Nucleus accumbens (tissue), 56 donors: ENCODE measurements at places on chromosomes 16 and 17.

GRCh38 chr17:7292194-7292593, 2.2 kb downstream of the YBX2 start:
- no peak for DNase-seq

DNA sequence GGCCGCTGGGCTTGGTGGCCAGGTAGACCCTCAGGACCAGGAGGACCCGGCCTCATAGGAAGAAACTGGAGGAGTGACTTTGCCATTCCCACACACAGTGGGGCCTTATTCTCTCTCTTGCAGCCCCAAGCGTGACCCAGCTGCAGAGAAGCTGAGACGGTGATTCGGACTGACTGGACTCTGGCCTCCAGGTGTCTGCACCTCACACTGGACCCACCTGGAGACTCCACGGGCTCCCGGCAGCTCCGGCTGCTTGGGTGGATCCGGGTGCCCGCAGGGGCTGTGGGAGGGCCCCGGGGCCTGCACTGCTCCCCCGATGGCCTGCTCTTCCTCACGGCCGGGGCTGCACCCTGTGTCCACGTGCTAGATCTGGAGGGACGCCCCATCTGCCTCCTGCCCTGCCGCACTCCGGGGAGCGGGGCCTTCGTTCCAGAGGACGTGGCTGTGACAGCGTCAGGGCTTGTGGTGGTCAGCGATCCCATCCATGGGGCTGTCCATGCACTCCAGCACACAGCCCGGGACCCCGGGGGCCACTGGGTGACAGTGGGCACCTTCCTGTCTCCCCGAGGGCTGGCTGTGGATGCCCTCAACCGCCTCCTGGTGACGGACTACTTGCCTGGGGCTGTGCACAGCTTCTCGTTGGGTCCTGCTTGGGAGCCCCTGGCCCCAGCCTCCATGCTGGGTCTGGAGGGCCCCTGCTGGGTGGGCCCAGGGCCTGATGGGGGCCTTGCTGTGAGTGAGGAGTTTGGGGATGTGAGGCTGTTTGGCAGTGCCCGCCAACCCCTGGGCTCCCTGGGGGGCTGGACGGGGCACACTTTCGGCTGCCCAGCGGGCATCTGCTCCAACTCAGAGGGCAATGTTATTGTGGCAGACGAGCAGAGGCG, 810 bp downstream of the NHLRC4 start:
- no peak for DNase-seq

GRCh38 chr17:21043296-21044232, 753 bp upstream of the USP22 start:
- DNase-seq, result peak; percentile 96

DNA sequence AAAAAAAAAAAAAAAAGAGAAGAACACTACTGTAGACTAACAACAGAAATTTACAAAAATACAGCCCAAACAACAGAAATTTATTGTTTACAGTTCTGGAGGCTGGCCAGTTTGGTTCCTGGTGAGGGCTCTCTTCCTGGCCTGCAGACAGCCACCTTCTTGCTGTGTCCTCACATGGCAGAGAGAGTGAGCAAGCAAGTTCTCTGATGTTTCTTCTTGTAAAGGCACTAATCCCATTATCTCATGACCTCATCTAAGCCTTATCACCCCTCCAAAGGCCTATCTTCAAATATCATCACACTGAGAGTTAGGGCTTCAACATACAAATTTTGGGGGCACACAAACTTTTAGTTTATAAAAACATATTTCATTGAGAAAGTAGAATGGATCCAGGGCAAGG, 7.3 kb downstream of the ARSG start:
- DNase-seq, result no peak

GRCh38 chr16:3022684-3023414, 893 bp downstream of the HCFC1R1 start:
- no peak for DNase-seq

- DNase-seq, result no peak
Observed at GRCh38 chr17:19320876-19321275, 41.6 kb downstream of the B9D1 start.

DNA sequence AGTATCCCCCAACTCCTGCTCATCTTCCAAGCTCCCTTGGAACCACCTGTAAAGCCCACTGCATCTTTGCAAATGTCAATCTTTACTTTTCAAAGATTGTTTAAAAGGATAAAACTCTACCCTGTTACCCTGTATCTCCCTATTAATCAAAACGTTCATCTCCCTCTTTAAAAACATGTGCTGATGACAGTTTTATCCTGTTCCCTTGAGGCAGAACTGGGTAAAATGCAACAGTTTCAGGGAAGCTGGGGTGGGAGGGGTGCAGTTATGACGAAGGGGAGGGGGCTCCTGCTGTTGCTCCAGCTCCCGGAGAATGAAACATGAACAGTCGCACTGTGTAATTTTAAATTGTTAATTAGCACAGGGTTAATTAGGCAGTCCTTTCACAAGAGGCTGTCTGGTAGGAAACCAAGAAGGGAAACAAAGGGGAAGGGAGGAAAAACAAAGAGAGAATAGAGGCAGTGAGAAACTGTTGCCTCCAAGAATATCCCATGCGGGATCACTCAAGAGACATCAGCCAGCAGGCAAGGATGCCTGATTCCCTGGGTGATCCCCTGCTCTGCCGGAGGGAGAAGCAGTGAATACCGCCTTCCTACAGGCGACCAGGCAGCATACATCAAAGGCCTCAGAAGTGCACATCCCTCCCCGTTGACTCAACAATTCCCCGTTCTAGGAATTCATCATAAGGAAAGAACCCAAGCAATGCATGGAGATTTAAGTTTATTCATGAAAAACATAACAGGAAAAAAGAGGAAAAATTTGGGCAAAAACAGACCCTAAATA, 84.2 kb downstream of the ZFHX3 start:
- no peak for DNase-seq

DNA sequence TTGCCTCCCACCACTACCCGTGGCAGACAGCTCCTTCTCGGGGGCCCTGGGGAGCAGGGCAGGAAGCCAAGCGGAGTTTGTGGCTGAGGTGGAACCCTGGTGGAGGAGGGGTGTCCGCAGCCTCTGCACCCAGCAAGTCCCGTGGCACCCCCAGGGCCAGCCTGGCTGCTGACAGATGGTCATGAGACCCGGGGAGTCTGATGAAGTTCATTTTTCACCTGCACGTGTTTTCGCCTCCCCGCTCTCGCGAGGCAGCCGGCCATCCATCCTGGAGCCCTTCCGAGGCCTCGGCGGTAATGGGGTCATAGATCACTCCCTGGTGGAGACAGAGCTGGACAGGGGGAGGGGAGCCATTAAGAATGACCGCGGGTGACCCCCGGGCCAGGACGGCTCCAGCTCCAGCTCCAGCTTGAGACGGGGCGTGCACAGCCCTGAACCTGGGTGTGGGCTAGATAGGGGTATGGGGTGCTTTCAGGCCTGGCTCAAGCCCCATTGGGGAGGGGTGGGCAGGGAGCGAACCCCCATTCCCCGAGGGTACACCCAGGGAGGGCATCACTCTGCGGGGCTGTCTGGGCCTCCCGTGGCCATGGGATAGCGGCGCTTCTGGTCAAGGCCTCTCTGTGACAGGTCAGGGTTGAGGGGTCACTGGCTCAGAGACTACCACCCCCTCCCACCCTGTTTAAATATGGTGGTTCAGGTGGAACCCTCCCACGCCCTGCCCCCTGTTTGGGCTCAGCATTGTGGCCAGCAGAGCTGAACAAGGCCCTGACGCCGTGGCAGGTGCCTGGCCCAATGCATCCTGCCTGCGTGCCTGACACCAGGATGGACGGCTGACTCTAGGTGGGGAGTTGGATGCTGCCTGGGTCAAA, 227.4 kb upstream of the GSE1 start:
- DNase-seq, result no peak

DNA sequence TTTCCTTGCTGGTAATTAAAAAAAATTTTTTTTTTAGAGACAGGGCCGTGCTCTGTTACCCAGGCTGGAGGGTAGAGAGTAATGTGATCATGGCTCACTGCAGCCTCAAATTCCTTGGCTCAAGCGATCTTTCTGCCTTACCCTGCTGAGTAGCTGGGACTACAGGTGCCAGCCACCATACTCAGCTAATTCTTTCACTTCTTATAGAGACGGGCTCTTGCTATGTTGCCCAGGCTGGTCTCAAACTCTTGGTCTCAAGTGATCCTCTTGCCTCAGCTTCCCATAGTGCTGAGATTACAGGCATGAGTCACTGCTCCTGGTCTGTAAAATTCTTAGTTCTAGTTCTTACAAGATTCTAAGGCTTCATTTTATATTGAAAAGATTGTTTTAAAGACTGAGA, 11.1 kb downstream of the SMIM36 start:
- no peak for DNase-seq

DNA sequence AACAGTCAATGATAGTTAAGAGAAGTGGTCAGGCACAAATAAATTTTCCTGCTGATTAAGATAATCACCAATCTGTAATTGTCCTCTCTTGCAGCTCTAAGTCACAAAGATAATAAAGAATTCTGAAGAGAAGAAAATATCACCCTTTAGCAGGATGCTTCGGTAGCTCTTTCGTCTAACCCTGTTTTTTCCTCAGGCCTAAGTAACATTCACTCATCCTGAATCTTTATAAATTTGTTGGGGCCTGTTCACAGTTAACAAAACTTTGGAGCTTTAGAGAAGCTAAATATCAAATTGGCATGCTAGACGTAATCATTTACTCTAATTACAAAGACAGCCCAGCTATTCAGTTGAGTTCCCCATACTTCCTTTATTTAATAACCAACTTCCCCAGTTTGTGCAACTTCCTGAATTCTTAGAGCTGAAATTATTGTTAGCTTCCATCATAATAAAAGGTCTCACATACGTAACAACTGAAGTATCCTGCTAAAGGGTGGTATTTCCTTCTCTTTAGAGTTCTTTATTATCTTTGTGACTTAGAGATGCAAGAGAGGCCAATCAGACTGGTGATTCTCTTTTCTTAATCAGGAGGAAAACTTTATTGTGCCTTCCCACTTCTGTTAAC, 118.6 kb downstream of the TANGO6 start:
- DNase-seq, result no peak

DNA sequence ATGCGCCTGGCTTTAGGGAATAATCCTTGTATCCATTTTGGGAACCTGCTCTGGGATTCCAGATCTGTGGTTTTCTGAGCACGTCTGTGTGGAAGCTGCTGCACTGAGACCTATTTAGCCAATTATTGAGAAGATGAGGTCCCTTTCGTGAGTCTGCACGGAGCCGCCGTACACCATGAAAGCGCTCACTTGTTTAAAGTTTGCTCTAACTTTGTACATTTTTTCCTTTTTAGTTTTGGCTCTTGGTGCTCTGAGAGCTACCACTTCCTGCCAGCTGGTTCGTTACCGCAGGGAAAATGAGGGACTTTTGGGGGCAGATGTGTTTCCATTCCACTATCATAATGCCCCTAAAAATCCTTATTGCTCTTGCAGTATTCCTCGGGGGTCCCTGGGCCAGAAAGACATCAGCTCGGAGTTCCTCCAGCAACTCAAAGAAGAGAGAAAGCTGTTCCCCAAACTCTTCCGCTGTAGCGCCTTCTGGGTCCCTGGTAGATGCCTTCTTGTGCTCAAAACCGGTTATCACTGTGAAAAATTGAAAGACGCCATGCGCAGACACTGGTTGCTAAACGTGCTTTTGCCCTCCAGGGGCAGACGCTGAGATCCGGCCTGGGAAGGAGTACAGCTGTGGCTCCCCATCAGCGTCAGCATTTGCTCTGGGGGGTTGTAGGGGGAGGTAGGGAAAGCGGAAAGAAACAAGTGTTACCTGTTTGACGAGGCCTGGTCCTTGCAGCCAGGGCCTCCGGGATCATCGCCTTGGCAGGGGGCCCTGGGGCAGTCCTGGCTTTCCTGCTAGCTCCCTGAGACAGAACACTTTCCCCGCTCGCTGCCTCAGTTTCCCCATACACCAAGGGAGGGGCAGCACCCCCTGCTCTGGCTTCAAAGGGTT, 238.1 kb downstream of the MRTFB start:
- no peak for DNase-seq

DNA sequence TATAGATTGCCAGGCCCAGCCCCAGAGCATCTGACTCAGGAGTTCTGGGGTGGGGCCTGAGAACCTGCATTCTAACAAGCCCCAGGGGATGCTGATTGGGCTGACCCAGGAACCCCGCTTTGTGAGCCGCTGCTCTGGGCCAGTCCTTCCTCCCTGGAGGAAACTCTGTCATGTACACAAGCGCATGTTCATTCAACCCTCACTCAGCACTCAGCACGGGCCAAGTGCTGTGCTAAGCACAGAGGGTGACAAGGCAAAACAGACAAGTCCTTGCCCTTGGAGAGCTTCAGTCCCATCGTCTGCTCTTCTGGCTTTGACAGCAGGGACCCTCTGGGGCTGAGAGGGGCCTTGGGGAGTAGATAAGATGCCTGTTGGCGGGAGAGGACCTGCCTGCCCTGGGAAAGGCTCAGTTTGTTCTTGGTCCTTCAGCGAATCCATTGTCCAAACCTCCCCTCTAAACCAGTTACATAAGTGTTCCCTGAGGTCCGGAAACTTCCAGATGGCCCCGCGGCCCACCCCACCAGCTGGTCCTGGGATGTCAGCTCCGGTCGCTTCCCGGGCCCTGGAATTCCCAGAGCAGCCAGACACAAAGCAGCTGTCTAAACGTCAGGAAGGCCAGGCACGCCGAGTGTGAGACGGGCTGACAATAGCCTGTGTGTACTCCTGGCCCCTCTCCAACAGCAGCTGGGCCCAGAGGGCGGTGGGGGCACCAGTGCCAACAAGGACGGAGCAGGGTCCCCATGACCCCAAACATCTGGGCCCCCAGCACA, 88.8 kb downstream of the ZDHHC7 start:
- DNase-seq, result peak; percentile 62

DNA sequence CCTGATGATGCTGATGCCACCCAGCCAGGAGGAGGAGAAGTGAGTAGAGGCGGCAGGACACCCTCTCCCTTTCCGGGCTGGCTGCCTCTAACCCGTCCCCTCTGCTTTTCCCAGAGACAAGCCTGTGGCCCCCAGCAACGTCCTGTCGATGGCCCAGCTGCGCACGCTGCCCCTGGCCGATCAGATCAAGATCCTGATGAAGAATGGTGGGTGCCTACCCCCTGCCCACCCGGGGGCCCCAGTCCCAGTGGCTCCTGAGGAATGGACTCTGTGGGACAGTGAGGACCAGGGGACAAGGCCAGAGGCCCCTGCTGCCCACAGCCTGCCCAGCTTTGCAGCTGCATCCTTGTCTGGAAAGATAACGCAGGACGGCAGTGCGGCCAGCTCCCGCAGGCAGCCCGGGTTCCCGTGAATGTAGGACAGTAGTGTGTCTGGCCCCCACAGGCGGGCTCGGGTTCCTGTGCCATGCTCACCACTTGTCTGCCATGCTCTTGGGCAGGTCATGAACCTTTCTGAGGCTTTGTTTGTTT, 19.9 kb downstream of the POLR3E start:
- DNase-seq, result no peak

DNA sequence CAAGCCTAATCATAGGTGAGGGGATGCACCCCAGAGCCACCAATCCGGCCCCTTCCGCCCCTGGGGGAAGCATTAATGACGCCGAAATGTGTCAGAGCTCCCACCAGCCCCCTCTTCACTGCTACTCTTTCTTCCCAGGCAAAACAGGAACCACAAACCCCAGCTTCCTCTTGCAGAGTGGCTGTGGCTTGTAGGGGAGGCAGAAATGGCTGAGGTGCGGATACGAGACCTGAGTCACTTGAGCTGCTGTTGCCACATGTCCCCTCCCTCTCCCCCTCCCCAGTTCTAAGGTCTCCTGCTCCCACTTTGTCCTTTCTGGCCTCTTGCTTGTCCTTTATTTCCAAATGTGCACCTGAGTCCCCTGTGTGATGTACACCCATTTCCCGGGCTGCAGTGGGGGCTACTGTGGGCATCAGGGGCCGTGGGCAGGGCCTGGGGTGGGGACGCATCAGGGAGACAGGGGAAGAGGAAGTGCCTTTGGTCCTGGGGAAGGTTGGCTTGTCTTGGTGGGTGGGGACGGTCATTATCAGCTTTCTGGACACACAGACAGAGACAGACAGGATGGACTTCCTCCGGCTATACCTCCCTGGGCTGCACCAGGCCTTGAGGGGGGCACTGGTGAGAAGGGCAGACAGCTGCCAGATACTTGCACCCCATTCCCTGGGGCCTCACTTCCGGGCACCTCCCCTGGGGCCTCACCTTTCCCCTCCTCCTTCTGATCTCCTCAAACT, at the start of gene APOBR:
TSS of gene APOBR (plus strand) at position 523 of the 731 bp plus-strand sequence. CDS start at position 562, 39 bp downstream.
- peak; percentile 9 for DNase-seq
